ENCODE measurements at places on chromosomes 11 and 22. TPM values are rescaled to one million over a fixed set of nuclear protein-coding genes. Genes with fewer than 3 reads are reported as not detected.

The JHY gene
- 0.89 TPM for total RNA-seq

The NPAS4 gene
- not detected for total RNA-seq

The OVOL1 gene
- not detected for total RNA-seq

The TPH1 gene
- 0.47 TPM for total RNA-seq

The TENM4 gene
- total RNA-seq: not detected

The ZNF215 gene
- total RNA-seq: 0.99 TPM

The EHF gene
- total RNA-seq: not detected

The SLC16A8 gene
- not detected for total RNA-seq

The PYGM gene
- total RNA-seq: 0.64 TPM

The BRSK2 gene
- total RNA-seq: 0.44 TPM

The CDC42EP1 gene
- total RNA-seq: 2.8 TPM

The SUSD2 gene
- 0.22 TPM for total RNA-seq

The UBASH3B gene
- total RNA-seq: 21.1 TPM

The RBX1 gene
- total RNA-seq: 93.3 TPM

The MAPK8IP2 gene
- total RNA-seq: 0.05 TPM

The PATE2 gene
- total RNA-seq: not detected

The MUC6 gene
- total RNA-seq: not detected

The RASL10A gene
- total RNA-seq: not detected

The NEU3 gene
- 16.4 TPM for total RNA-seq

The GGT1 gene
- 16.1 TPM for total RNA-seq

The DEPDC7 gene
- total RNA-seq: 2.2 TPM

The OR2D2 gene
- not detected for total RNA-seq

The YPEL1 gene
- 1.6 TPM for total RNA-seq

The VPS11 gene
- total RNA-seq: 16.9 TPM

The NUDT22 gene
- 51.4 TPM for total RNA-seq

The TEX12 gene
- not detected for total RNA-seq

The MGAT3 gene
- total RNA-seq: 0.62 TPM

The SCN2B gene
- not detected for total RNA-seq

The C11orf87 gene
- not detected for total RNA-seq

The CNIH2 gene
- 1.6 TPM for total RNA-seq

The LIF gene
- total RNA-seq: 111 TPM

The SLN gene
- not detected for total RNA-seq

The SLC22A25 gene
- total RNA-seq: not detected

The NAALAD2 gene
- not detected for total RNA-seq

The C22orf42 gene
- total RNA-seq: not detected

The SESN3 gene
- 18.1 TPM for total RNA-seq

The HOATZ gene
- not detected for total RNA-seq
